ENCODE measurements at places on chromosomes 12 and 14. TPM values are rescaled to one million over a fixed set of nuclear protein-coding genes. Genes with fewer than 3 reads are reported as not detected.

Gene ATG2B
- total RNA-seq = 43.3 TPM

DNA sequence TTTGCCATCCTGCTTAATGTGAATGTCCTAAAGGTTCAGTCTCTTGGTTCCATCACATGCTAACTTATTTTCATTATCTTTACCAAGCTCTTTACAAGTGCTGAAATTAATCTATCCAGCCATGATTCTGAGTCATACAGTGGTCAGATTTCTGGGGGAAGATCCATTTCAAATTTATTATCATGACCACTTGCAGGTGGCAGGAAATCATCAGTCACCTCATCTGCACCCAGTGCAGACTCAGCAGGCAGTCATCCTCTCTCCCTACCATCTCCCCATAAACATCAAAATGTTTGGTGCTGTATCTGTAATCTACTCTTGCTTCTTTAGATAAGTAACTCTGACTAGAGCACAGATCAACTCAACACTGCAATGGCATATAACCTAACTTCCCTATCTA is 23.5 kb downstream of the ATG14 start:
- DNase-seq = no peak

Gene ATP2A2
- total RNA-seq = 209 TPM

Gene DAO
- not detected for total RNA-seq

Gene DDN
- 1.0 TPM for total RNA-seq

DNA sequence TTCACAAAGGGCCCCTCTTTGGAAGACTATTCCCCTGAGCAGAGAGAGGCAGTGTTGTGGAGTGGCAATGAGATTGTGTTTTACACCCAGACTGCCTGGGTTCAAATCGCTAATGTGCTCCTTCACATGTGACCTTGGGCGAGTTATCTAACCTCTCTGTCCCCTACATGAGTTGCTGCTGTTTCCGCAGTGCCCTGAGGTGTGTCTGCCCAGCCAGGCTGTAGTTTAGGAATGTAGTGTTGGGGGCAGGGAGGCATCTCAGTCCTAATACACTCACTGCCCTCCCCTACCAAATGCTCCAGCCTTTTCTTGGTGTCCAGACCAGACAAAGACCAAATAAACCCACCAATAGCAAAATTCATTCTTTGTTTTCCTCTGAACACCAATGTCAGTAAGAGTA is 78.6 kb downstream of the SLC24A4 start:
- DNase-seq = no peak

- no peak for DNase-seq
Measured at GRCh38 chr12:43761500-43761899, 2.7 kb downstream of the IRAK4 start.

GRCh38 chr12:72330301-72330700 is 58.1 kb downstream of the TRHDE start:
- DNase-seq = no peak

- no peak for DNase-seq
Measured at GRCh38 chr14:54676812-54677708, 110.1 kb downstream of the SAMD4A start.

- no peak for DNase-seq
Measured at GRCh38 chr12:132639956-132640520, 21.5 kb downstream of the P2RX2 start.

- no peak for DNase-seq
Measured at GRCh38 chr14:56243110-56243509, 124.9 kb downstream of the PELI2 start.

Gene AGAP2
- total RNA-seq = 0.82 TPM

DNA sequence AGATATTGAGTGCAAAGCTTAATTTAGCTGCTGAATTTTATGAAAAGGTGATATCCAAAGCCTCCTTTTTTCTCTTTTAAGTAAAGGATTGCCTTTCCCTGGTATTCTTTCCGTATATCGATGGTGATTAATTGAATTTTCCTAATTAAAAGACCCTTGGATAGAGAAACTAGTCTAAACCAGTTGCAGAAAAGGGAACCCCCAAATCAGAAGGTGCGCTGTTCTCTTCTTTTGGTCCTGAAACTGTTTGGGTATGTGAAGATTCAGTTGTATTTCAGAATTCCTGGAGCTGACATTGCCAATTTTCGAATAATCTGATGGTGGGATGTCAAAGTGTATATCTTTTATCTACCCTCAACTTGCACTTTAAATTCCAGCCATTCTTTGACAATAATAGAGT is 1.9 kb downstream of the GPHN start:
- no peak for DNase-seq

Gene EML5
- 8.3 TPM for total RNA-seq

- no peak for DNase-seq
Measured at GRCh38 chr12:53057816-53058500, 8.1 kb downstream of the TNS2 start.

DNA sequence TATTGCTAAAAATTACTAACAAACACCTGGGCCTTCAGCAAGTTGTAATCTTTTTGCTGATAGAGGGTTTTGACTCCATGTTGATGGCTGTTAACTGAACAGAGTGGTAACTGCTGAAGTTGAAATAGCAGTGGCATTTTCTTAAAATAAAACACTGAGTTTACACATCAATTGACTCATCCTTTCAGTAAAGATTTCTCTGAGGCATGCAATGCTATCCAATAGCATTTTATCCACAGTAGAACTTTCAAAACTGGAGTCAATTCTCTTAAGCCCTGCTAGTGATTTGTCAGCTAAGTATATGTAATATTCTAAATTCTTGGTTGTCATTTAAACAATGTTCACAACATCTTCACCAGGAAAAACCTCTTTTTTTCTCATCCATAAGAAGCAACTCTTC is 59.5 kb downstream of the CMAS start:
- DNase-seq = no peak

Gene HCAR2
- total RNA-seq = 1.6 TPM
